ENCODE measurements at places on chromosomes 1 and 21.

- DNase-seq = no peak
Measured at GRCh38 chr1:77238462-77238861, 19.2 kb upstream of the PIGK start.

DNA sequence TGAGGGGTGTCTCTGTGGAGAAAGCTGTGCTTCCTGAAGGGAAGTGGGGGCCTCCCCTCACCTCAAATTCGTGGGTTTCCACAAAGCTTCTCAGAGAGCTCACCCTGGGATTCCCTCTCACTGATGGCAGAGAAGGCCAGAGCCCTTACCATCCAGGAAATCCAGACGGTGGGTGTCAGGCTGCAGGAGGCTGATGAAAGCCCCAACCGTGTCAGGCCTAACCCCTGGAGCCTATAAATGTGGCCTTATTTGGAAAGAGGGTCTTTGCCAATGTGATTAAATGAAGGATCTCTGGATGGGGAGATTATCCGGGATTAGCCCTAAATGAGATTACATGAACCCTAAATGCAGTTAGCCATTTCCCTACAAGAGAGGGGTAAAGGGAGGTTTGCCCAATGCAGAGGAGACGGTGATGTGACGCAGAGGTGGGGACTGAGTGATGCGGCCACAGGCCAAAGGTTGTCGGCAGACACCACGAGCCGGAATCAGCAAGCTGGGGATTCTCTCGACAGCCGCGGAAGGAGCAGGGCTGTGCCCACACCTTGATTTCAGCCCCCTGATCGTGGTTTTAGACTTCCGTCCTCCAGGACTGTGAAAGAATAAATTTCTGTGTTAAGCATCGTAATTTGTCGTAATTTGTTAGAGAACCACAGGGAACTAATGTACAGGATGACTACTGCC, 82.6 kb downstream of the TOMM20 start:
- DNase-seq = no peak

GRCh38 chr1:204902671-204903070, 32.0 kb downstream of the NFASC start:
- no peak for DNase-seq

- no peak for DNase-seq
Measured at GRCh38 chr1:21149430-21149854, 27.3 kb downstream of the EIF4G3 start.

- DNase-seq = no peak
Measured at GRCh38 chr21:35111321-35111930, 62.3 kb upstream of the RUNX1 start.

Measured in T-helper 17 cell (primary cell).